ENCODE measurements at places on chromosomes 16 and 17.

GRCh38 chr17:76537578-76538280 lies at the start of gene CYGB:
Gene CYGB, minus strand, starts transcription at chr17:76537709. Its CDS starts 167 bp downstream, at chr17:76537542.
- DNase-seq = no peak

DNA sequence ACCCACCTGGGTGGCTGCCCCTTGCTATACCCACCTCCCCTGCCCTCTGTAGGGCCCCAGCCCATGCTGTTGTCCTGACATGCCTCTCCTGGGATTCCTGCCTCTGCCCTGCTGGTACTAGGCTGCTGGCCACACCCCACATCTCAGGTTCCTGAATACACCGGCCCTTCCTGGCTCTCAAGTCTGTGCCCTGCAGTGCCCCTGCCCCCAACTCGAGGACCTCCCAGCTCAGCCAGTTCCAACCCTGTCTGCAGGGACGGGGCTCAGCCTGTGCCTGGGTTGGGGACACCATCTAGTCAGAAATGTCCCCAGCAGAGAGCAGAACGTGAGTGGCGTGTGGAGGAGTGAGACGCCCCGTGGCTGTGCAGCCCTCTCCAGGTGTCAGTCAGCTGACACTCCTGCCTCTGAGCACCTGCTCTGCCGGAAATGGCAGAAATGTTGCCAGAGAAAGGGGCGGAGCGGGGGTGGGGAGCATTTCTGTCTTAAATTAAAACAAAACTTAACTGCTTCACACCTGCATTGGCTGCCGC lies 28.7 kb downstream of the ACSF3 start:
- peak; percentile 34 for DNase-seq

- DNase-seq = no peak
Measured at GRCh38 chr17:3985846-3986245, 21.6 kb upstream of the ATP2A3 start.

DNA sequence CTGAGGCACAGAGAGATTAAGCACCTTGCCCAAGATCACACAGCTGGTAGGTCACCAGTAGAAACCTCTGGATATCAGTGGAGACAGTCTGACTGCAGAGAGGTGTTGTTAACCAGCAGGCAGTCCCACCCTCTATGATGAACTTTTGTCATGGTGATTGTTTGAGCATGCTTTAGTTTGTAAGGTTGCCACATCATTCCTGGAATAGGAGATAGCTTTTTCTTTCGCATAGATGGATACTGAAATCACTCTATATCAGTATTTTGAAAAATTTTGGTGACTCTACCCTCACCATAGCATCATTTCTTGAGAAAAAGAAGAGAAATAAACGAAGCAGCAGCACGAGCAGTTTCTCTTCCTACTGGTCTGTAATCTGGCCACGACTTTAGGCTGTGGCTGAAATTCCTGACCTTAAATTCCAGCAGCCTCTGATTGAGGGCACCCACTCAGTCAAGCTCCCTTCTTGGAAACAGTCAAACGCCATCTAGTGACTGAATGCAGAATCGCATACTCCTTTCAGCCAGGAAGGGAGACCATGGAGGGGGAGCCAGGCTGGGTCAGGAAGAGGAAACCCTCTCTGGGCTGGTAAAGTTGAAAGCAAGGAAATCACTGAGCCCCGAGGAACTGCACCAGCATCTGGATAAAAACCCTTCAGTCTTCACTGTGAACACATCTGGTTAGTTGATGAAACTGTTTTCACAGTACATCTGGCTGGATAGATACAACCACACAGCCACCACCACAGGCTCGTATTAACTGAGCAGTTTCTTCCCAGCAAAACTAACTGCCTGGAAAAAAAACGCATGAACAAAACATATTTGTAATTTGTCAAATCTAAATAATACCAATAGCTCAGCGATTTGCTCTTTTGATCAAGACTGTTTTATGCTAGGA lies 108.5 kb upstream of the XYLT1 start:
- no peak for DNase-seq

All from caudate nucleus (tissue), 63 donors.